Kidney epithelial cell (primary cell): ENCODE measurements at places on chromosomes 6 and 20. TPM values are rescaled to one million over a fixed set of nuclear protein-coding genes. Genes with fewer than 3 reads are reported as not detected.

CDKN1A gene
- total RNA-seq = 1,168 and 1,214 TPM in 2 replicates

BTNL2 gene
- total RNA-seq = not detected in 2 replicates

DNA sequence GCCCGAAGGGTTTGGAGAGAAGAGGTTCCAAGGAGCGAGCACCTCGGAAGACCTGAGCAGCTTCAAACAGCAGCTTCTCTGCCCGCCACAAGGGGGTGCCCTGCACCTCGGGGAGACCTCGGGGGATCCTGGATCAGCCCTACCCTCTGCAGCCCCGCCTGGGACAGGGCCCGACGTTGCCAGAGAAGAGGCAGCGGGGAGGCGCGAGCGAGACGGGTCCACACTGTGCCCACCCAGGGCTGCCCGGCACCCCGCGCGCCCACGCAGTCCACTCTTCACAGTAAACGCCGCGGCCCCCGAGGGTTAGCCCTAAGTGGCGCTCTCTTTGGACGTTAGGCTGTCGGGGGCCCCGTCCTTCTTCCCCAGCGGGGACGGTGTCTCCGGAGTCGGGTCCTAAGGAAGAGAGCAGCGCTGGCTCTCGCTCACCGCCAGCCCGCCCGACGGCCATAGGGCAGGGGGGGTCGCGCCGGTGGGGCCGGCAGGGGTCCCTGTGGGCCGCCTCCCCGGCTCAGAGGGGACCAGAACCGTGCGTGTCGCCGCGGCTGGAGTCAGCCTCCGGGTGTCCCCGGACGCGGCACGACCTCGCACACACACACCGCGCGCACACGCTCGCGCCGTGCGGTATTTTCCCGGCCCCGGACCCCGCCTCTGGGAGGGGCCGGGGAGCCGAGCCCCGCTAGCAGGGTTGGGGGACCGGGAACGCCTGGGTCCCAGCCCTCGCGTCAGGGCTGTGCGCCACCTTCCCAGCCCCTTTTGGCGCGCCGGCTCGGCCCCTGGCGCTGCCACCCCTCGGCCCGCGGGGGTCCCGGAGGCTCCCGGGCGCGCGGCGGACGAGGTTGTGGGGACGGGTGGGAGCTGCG lies 929 bp downstream of the CDH22 start:
- no peak for DNase-seq

- no peak for DNase-seq
Observed at GRCh38 chr6:110877569-110877968, 3.0 kb downstream of the AMD1 start.

GRCh38 chr6:44012078-44012493 lies 115.2 kb downstream of the MRPL14 start:
- DNase-seq = peak; percentile 94

DNA sequence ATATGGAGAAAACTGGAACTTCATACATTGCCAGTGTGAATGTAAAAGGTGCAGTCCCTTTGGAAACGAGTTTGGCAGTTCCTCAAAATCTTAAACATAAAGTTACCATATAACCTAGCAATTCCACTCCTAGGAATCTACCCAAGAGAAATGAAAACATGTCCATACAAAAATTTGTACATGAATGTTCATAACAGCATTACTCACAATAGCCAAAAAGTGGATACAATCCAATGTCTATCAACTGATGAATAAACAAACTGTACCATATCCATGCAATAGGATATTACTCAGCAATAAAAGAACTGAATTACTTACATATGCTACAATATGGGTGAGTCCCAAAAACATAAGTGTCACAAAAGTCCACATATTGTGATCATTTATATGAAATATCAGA lies 48.7 kb upstream of the ERVFRD-1 start:
- DNase-seq = no peak
